ENCODE measurements at places on chromosomes 13 and 19. TPM values are rescaled to one million over a fixed set of nuclear protein-coding genes. Genes with fewer than 3 reads are reported as not detected.

Gene EVI5L
- 8.4 TPM for polyA plus RNA-seq

Gene TNPO2
- polyA plus RNA-seq, result 14.3 TPM

Gene KASH5
- polyA plus RNA-seq, result not detected

Gene TEKTIP1
- 0.84 TPM for polyA plus RNA-seq

Gene CD209
- 1.3 TPM for polyA plus RNA-seq

Measured in adipose tissue (tissue), 3 donors.